Fibroblast of skin of right quadriceps (primary cell): ENCODE measurements at places on chromosomes 3 and 15.

DNA sequence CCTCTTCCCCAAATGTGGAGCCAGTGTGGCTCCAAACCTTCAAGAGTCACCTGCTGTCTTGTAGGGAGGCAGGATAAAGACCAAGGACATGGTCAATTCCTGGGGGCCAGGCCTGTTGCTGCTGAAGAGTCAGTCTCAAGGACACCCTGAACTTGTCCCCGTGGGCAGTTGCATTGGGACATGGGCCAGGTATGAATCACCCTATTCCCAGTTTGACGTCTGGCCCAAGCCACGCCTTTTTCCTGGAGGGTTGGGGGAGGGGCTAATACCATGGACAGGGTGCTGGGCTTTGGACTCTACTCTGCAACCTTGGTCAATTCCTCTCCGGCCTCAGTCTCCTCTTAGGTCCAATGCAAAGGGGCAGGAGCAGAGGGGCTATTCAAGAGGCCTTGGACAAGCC, 10.4 kb downstream of the ATP2B2 start:
- peak; percentile 15 for DNase-seq

DNA sequence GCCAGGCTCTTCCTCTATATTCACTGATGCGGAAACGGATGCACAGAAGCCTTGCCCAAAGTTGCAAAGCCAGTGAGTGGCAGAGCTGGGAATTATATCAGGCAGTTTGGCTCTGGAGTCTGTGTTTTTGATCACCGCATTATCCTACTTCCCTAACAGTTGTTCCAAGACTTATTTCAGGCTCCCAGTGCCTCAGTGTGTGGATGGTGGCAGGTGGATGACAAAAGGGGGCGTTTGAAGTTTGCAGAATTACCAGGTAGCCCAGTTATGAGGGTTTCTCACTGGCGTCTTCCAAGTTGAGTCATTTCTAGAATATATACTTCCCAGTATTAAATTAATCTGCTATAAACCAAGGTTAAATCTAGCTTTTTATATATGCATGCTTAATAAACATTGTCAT, 81.0 kb downstream of the USP13 start:
- no peak for DNase-seq

DNA sequence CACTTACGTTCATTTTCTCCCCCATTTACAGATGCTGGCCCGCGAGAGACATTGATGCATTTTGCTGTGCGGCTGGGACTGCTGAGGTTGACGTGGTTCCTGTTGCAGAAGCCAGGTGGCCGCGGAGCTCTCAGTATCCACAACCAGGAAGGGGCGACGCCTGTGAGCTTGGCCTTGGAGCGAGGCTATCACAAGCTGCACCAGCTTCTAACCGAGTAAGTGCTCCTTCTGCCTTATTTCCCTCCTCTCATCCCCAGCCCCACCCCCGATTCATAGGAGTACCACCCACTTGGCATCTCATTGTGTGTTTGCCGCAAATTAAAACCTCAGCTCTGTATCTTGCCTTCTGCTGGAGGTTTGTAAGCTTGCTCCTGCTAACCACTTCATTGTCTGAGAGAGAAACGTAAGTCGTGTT, 163.3 kb downstream of the AKAP13 start:
- no peak for DNase-seq

- no peak for DNase-seq
Observed at GRCh38 chr3:86797946-86798345, 193.0 kb downstream of the VGLL3 start.

GRCh38 chr15:88179562-88179961, 77.0 kb downstream of the NTRK3 start:
- DNase-seq = no peak
